ENCODE measurements at places on chromosomes 2 and 18.

- no peak for DNase-seq
Measured at GRCh38 chr2:30958918-30959265, 151.6 kb upstream of the CAPN13 start.

DNA sequence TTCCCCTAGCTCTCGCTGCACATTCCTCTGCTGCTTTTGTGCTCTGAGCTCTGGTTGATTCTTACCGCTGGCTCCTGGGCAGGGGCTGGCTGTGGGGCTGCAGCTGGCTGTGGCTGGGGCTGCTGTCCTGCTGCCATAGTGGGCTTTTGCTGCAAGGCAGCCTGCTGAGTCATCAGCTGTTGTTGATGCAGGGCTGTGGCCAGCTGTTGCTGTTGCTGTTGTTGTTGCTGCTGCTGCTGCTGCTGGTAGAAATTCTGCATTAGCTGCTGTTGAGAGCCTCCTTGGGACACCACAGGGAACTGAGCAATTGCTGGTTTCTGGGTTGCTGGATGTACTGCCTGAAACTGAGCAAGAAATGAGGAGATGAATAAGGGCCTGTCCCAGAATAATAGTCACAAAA lies 77.2 kb upstream of the NFU1 start:
- no peak for DNase-seq

DNA sequence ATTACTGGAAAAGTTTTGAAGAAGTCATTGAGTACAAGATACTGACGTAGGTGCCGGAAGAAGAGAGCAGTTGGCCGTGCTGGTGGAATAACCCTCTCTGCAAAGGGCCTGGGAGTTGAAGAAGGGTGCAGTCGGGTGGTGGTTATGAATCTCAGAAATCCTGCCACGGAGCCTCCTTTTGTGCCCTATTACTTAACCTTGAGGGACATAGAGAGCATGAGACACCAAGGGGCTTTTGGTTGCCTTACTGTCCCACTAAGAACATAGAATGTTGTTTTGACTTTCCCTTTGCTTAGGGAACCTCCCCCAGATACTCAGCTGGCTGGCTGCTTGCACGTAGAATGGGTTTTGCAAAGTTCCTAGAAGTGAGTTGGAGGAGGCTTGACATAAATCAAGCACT lies 1.3 kb upstream of the CD28 start:
- peak; percentile 26 for DNase-seq

- DNase-seq, result peak; percentile 24
Measured at GRCh38 chr2:10839813-10840212, 27.2 kb upstream of the PDIA6 start.

GRCh38 chr2:145655165-145655765 lies 1135.3 kb upstream of the ZEB2 start:
- DNase-seq, result no peak

GRCh38 chr2:240248721-240249422 lies 108.4 kb upstream of the OTOS start:
- DNase-seq, result no peak

GRCh38 chr2:70509565-70509964 lies 44.1 kb downstream of the TGFA start:
- no peak for DNase-seq

DNA sequence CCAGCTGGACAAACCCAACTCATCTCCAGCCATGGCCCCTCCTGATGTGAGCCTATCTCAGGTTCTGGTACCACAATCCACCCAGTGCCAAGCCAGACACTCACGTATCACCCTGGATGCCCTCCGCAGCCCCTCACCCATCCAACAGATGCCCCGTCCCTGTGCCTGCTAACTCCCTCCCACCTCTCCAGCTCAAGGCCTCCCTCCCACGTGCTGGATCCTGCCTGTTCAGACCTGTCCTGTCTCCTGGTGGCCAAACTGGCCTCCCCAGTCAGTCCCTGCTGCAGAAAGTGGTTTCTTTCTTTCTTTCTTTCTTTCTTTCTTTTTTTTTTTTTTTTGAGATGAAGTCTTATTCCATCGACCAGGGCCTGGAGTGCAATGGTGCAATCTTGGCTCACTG lies 86.2 kb downstream of the RRM2 start:
- no peak for DNase-seq

GRCh38 chr2:238925816-238926521 lies 78.1 kb downstream of the TWIST2 start:
- no peak for DNase-seq

- DNase-seq, result no peak
Measured at GRCh38 chr2:239865059-239865639, 160.0 kb downstream of the NDUFA10 start.

DNA sequence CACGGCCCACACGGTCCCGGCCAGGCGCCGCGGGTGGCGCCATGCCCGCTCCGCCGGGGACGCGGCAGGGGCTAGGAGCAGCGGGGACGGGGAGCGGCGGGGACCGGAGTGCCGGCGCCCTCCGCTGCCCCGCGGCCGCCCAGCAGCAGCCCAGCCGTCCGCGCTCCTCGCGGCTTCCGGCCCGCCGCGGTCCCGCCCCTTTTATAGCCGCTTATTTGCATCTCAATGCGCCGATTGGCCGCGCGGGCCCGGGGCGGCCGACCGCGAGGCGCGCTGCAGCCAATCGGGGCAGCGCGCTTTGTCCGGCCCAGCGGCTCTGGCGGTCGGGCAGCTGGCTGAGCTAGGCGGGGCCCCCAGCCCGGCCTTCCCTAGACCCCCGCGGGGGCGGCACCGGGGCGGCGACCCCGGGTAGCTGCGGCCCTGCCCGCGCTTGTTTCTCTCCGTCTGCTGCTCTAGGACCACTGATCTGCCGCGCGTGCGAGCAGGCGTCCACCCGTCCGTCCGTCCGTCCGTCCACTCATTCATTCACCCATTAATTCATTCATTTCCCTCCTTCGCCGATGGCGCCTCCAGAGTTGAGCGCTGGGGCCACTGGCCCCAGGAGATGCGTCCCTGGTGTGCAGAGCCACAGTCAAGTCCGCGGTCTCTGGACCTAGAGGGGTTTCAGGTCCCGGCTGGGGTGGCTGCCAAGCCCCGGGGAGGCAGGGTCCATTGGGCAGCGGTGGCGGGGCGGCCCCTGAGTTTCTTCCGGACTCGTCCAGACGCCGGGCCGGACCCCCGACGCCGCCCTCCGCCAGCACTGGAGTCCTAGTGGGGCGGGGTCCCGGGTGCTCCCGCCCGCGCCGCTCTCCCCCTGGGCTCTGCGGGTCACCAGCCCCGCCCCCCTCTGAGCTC lies at the start of gene HES6:
Gene HES6, minus strand, starts transcription at position 176 of the 894 bp plus-strand sequence. Its CDS starts 133 bp downstream, at position 43.
- peak; percentile 83 for DNase-seq

DNA sequence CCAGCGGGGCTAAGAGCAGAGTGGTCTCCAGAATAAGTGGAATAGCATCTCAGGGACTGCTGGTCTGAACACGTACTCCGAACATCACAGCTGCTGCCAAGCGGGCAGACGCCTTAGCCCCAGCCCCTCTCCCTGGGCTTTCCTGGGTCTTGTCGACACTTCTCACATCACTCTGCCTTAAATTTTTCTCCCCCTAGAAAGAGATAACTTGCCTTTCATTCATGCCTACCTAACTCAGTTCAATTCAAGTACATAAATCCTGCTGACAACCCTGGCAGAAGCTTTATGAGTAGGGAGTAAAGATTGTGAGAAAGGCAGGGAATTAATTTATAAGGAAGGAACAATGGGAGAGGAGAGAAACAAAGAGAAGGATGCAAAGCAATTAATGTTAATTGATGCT lies 202.9 kb upstream of the TNP1 start:
- DNase-seq, result no peak

DNA sequence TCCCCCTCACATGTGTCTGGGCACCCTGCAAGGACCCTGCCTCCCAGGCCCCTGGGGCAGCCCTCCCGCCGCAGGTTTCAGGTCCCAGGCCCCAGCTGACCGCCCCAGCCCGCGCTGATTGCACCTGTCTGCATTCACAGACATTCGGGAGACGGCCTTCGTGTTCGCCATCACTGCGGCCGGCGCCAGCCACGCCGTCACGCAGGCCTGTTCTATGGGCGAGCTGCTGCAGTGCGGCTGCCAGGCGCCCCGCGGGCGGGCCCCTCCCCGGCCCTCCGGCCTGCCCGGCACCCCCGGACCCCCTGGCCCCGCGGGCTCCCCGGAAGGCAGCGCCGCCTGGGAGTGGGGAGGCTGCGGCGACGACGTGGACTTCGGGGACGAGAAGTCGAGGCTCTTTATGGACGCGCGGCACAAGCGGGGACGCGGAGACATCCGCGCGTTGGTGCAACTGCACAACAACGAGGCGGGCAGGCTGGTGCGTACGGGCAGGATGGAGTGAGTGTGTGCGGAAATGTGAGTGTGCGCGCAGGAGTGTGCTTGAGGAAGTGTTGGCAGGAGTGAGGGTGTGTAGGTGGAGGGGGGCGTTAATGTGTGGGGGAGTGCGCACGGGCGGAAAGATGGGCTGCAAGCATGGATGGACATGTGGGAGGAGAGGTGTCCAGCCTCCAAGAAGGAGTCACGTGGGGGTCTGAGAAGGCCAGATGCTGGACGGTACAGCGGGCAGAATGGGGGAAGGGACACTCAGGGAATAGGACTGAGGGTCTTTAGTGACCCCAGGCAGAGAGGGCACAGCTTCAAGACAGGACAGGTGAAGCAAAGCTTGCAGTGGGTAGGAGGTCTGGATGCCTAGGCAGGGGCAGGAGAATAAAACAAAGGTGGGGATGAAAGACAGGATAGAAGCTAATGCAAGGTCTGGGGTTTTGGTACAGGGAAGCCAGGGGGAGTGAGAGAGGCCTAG lies 9.0 kb upstream of the WNT10A start:
- no peak for DNase-seq

DNA sequence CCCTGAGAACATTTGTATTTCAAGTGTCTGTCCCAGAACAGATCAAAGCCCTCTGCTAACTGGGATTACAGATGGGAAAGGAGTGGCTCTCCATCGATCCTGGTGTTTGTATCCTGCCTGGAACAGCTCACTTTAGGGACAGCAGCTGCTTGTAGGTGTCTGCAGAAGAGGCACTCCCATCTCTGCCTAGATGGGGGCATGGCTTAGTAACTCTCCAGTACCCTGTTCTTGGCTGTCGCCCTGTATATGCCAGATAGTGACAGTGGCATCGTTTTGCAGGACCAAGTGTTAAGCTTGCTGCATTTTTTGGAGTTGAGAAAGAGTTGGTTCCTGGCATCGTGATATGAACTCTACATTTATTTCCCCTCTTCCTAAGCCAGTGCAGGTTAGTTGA lies 189.9 kb downstream of the SH3RF3 start:
- no peak for DNase-seq

GRCh38 chr2:113164930-113165585 lies 8.7 kb upstream of the PSD4 start:
- DNase-seq, result no peak

GRCh38 chr18:76364282-76365259 lies 130.5 kb downstream of the ZNF516 start:
- DNase-seq, result no peak

DNA sequence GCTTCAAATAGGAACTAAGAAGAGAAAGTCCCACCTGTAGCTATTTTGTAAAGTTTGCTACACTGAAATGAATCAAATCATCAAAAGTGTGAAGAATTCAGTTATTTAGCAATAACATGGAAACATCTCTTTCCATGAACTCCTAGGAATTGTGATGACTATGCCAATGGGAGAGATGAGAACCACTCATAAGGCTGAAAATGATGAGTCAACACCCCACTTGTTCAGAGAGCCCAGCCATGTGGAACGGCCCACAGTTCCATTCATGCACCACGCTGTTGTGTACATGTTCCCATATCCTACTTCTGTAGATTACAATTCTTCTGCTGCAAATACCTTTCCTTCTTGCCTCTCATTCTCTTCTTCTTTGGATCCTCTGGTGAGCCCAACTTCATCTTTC lies 645.5 kb upstream of the ID2 start:
- DNase-seq, result no peak

DNA sequence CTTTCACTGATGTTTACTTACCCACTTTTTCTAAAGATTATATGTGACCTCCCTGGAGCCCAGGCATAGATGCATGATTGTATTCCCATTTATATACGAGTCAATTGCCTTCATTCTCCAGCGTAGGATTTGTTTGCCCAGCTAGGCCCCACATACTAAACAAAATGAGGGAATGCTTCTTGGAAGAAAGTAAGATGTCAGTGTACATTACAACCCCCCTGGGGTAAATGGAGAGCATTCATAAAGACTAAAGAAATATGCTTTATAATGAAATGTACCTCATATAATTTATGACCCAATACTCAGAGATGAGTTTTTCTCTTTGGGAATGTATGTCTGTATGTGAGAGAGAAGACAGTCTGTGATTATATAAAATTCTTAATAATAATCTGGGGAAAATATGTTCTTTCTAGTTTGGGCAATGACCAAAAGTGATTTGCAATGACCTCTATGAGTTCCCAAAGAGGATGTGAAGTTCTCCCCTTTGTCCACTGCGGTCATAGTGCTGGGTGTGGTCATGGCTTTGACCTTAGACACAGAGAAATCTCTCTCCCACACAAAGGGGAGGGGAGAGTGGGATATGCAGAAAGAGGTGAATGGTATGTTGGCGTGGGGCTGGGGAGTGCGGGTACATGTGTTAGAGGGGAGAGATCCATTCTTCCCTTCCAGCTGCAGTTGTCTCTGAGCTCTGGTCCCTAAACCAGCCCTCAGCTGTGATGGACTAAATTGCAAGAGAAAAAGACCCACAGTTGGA lies 175.6 kb downstream of the EN1 start:
- DNase-seq, result no peak

DNA sequence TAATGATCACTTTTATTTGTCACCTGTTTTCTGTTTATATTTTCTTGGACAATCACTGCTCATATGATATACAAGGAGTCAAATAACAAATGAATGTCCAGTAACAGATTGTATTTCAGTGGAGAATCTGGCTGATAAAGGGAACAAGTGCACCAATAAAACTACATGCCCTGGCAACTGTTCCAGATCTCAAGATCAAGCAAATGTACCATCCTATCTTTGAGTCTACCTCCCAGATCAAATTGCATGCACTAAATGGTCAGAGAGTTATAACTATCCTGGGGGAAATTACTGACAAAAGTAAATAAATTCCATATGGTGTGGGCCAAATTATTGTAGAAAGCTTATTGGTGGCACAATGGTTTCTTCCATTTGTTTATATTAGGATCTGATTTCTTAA lies 452.8 kb downstream of the MBD2 start:
- no peak for DNase-seq

GRCh38 chr2:229443141-229443540 lies 172.1 kb upstream of the PID1 start:
- no peak for DNase-seq

- peak; percentile 47 for DNase-seq
Measured at GRCh38 chr2:19545507-19545906, 187.1 kb upstream of the OSR1 start.

- DNase-seq, result no peak
Measured at GRCh38 chr18:35470435-35470834, 27.3 kb downstream of the INO80C start.
